K562 (cell line): ENCODE measurements at places on chromosomes 3 and 15.

DNA sequence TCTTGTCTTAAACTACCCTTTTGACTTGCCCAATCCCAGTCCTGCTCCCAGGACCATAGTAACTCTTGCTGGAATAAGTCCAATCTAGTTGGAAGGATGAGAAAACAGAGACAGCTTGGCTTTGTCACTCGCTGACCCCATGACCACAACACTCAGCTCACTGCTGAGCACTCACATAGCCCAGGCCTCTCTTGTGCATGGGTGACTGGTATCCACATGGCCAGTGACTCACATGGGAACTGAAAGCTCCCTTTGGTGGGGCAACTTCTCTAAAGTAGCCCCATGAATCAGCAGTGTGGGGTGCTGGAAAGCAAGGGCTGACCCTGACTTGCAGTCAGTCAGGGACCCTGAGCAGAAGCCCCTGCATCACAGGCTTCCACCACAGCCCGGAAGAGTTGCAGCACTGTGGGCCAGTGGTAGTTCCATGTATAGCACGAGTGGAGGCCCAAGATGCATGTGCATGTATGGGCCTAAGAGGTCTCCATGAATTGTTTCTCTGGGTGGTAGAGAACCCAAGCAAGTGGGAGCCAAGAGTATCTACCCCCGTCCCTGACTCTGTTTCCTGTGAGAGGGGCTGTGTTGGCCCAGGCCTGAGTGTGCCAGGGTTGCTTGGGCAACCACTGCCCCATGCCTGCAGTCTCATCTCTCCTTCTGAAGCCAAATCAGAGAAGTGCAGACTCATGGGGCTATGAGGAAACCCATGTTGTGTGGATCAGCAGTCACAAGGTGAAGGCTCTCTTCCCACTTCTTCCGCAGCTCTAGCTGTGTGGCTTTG, 62.1 kb upstream of the XCR1 start:
- DNase-seq: no peak

DNA sequence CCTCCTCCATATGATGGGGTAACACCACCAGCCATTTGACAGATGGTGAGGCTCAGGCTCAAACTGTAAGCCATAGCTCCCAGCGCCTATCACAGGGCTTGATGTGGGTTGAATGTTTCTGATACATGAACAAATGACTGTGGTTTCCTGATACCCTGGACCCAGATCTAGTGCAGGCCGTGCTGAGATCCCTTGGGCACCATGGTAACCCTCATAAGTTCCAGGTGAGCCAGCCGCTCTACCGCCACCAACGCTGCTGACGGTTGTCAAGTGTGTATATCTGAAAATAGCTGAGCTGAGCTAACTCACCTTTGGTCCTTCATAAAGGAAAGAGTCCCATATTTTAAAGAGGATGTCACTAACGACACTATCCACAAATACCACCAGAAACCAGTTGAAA, 74.5 kb downstream of the TBC1D2B start:
- DNase-seq: no peak

DNA sequence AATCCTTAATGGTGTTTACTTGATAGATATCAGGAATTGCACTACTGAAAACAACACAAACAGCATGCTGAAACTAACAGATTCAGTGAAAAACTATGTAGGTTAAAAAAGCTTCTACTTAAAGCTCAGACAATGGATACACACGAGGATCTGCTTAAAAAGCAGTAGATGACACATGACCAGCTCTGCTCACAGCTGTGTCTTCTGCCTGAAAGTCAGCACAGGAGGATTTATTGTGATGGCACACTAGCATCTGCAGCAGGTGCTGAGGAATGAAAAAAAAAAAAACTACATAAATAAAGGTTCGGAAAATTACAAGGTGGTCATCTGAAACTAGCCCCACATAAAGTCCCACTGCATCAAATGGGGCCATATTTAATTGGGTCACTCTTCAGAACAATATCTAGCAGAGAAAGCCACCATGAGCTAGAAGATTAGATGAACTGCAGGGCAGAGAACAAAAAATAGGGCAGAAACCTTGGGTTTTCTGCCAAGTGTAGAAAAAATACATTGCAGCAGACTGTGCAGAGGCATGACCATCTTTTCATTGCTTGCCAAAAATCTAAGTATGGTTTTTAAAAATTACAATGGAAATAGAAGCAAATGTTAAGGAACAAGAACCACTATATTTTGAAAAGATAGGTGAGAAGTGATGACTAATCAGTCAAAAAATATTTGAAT, 13.2 kb upstream of the GOLM2 start:
- no peak for DNase-seq

GRCh38 chr3:98884675-98885371, 16.7 kb downstream of the DCBLD2 start:
- no peak for DNase-seq

DNA sequence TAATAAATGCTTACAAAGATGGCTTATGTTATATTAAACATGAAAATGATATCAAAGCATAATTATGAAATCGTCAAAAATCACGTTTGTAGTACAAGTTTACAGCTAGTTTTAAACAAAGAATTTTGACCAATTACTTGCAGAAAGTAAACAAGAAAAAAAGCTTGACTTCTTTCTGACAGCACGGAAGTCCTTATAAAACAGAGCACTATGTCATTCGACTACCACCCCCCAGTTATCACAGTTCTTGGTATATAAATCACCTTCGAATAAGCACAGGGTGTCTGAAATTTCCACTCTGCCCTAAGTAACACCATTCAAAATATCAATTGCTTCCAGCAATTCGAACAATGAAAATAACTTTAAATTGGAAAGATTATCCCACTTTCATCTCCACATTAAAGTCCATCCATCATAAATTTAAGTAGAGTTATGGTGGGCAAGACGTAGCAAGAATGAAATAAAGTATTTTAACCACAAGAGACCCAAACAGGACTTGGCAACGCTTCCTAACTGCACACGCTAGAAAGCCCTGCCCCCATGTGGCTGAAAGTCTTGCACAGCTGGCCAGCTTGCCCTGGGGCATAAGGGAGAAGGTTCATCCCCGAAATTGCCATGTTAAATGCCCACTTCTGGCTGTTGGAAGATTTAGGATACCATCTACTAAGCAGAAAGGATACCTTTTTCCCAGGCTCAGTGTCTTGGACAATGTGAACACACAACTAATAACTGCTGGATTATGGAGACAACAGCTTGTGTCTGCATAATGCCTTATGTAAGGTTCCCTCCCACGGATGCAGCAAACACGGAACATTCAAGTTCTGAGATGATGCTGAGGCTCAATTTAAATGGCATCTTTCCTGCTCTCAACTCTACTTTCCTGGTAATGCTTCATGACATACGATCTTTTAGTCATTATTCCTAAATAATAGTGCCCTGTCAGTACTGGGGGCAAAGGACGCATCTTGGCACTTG, 116.4 kb upstream of the TJP1 start:
- no peak for DNase-seq

GRCh38 chr3:154062513-154062912, 58.7 kb upstream of the ARHGEF26 start:
- DNase-seq: no peak

DNA sequence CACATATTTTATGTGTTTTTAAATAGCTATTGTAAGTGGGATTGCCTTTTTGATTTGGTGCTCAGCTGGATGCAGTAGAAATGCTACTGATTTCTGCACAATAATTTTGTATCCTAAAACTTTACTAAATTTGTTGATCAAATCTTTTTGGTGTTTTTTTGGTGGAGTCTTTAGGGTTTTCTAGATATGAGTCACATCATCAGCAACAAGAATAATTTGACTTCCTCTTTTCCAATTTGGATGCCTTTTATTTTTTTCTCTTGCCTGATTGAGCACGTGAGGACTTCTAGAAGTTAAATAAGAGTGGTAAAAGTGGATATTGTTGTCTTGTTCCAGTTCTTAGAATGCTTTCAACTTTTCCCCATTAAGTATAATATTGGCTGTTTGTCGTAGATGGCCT, 51.3 kb downstream of the TLNRD1 start:
- DNase-seq: no peak

DNA sequence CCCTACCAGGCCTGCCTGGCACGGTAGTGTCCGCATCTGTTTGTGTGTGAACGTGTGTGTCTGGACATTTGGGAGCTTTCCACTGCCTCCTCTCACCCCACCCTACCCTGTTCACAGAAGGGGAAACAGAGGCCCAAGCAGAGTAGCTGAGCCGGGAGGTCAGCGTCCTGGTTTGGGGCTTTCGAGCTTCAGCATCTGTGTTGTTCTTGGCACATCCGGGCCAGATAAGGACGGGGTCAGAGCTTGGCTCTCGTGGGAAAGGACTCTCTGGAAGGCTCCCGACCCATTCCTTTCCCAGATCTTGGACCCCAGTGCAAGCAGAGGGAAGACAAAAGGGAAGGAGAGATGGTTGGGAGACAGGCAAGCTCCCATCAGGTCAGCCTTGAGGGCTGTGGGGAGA, 6.3 kb upstream of the PTH1R start:
- no peak for DNase-seq

DNA sequence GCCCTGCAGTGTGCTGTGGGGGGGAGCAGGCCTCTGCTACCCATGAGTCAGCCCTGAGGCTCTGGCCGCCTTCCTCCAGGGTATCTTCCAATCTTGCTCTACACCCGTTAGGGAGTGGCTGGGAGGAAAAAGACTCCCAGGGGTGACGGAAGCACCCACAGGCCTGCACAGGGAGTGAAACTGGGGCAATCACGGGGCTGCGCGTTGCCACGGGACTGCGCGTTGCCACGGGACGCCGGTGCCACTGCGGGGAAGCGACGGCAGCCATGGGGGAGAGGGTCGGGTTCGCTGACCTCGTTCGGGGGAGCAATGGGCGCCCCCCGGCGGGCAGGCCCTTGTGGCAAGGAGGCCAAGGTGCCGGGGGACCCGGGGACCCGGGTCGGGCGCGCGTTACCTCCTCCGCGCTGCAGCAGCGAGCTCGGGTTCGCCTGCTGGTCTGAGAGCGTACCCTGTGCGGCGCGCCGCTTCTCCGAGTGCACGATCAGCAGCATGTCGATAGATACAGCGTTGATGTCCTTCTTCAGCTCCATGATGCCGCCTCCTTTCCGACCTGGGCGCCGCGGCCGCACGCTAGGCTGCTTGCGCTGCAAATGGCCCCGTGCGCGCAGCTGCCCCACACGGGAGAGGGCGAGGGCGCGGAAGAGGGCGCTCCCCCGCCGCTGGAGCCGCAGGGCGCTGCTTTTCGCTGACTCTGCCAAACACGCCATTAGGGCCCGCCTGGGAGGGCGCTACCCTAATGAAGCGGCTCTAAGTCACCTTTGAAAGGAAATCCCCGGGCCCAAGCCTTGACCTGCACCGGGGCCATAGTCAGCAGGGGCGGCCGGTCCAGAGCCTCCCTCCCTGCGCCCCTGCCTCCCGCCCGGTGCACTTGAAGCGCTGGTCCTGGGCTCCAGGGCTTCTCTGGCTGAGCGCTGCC, at the start of gene KY:
Gene KY (minus strand): TSS at position 592 of the 916 bp plus-strand sequence. CDS start 62 bp downstream, at position 530.
- DNase-seq: no peak

GRCh38 chr3:194936659-194937058, 251.0 kb downstream of the FAM43A start:
- no peak for DNase-seq

DNA sequence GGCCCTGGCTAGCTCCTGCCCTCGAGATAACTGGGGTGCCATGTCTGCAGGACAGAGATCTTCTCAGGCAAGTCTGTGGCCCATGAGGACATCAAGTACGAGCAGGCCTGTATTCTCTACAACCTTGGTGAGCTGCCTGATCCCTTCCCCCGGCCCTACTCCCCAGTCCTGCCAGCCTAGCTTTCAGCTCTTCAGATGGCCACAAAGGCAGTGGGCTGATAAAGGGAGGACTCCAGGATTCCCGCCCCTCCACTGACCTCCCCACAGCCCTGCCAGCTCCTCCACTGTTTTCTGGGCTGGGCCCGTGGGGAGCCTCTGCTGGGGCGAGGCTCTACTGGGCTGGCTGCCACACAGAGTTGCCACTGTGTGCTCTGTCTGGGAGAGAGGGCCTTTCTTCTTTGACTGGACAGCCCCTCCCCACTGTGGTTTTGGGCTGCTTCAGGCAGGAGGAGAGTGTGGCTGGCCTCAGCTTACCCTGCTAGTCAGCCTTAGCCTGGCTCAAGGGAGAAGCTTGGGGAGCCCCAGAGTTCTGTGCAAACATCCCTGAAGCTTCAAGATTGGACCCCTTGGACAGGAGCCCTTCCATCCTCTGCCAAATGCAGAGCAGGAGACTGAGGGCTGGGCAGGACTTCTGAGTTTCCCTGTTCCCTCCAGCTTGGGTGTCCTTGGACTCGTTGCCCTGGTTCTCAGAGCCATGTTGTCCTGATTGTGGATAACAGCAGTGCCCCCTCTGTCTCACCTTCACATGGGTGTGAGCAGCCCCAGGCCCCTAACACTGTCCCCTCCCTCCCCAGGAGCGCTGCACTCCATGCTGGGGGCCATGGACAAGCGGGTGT, 24.4 kb downstream of the PTPN23 start:
- no peak for DNase-seq

DNA sequence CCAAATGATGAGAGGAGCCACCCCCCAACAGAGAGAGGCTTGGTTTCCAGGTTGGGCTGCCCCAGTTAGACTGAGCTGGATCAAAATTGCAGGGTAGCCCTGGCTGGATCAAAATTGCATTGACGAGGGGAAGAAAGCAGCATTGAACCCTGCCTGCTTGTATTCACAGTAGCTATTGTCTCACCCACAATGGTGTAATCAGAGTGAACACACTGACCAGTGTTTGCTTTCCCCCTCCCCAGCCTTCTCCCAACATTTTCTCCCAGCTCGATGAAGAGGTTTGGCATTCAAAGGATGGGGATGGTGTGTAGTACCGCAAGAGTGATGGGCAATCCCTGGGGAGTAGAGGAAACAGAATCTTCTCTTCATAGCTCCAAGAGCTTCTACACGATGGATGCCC, 223.8 kb downstream of the ADAMTS9 start:
- no peak for DNase-seq

DNA sequence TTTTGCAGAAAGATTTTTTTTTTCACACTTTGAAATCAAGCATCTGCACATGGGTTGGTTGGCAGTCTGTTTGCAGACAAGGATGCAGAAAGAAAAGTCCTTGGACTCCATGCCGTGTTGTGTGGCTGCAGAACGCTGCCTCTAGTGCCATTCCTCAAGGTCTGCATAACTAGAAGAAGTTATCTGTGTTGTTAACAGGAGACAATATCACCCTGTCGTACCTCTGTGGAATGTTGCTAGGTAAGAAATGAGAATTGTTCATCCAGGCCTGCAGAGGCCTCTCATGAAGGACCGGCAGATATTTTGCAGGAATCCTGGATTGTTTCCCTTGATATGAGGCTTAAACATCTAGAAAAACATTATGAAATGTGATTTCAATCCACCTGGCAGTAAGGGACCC, 58.5 kb upstream of the PPARG start:
- DNase-seq: no peak

DNA sequence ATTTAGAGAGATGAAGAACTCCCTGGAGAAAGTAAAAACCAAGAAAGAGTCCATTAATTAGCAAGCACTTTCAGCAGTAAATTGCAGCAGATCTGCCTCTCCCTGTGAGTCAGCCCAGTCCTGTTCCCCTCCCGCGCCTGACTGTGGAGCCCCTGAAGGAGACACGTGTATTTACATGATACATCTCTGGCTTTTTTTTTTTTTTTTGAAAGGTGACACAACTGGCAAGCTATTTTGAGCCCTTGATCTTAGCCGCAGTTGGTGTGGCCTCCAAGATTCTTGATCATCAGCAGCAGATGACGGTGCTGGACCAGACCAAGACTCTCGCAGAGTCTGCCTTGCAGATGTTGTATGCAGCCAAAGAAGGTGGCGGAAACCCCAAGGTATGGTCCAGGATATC, 271.8 kb upstream of the TPM1 start:
- DNase-seq: no peak
